LHCN-M2 (cell line): ENCODE measurements at places on chromosomes 3 and 15. TPM values are rescaled to one million over a fixed set of nuclear protein-coding genes. Genes with fewer than 3 reads are reported as not detected.

CFAP91 gene
- total RNA-seq, result 0.19 and 1.3 TPM in 2 replicates

DNA sequence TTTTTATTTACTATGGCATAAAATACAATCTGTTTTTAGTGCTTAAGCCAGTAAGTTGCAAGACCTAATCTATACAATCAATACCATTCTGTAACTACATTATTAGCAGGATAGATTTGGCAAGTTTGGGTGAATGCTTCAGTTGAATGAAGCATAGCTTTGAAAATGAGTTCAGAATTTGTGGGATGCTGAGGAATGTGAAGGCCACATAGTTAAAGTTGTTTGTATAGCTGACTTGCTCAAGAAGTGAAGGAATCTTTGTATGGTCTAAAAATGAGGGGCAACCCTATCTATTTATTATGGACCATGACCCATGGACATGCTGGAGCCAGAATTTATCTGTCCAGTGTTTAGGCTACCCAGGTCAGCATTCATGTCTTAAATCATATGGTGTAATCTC is 58.5 kb downstream of the CRYBG3 start:
- no peak for DNase-seq

VILL gene
- total RNA-seq, result 8.4 and 8.8 TPM in 2 replicates

GRCh38 chr15:101499863-101500713 is 10.6 kb upstream of the PCSK6 start:
- peak; percentile 95 for DNase-seq
